ENCODE measurements at places on chromosomes 12 and 14.

- DNase-seq = no peak
These were observed 219.2 kb downstream of the TMEM121 start for GRCh38 chr14:105745433-105746123.

DNA sequence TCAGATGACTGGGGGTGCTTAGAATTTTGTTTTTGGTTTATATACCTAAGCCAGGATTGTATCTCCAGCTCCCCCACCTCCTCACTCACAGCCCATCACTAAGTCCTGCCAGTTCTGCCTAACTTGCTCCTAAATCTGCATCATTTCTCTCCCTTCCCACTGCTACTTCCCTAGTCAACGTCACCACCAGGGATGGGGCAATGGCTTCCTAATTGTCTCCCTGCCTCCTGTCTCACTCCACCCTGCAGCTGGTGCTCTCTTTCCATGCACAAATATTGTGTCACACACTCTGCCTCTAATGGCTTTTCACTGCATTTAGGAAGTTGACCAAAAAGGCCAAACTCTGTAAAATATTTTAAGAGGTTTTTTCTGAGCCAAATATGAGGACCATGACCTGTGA lies 11.5 kb downstream of the OAS2 start:
- DNase-seq = peak; percentile 33

GRCh38 chr14:88095791-88096190 lies 90.9 kb downstream of the GPR65 start:
- DNase-seq = no peak

- no peak for DNase-seq
These were observed 34.6 kb downstream of the ATF7 start for GRCh38 chr12:53591301-53592206.

DNA sequence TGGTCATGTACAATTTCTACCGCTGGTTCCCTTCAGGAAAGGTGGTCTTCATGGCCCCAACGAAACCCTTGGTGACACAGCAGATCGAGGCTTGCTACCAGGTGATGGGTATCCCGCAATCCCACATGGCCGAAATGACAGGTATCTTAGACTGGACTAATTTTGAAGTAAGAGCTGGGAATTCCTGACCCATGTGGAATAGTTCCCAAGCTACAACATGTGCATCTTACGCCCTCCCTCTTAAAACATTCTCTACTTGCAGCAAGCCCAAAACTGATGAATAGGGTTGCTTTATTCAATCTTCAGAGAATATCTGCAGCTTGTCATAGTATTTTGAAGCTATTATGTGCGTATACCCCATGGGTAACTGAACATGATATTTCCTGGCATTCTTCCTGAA lies 669 bp downstream of the FANCM start:
- no peak for DNase-seq

DNA sequence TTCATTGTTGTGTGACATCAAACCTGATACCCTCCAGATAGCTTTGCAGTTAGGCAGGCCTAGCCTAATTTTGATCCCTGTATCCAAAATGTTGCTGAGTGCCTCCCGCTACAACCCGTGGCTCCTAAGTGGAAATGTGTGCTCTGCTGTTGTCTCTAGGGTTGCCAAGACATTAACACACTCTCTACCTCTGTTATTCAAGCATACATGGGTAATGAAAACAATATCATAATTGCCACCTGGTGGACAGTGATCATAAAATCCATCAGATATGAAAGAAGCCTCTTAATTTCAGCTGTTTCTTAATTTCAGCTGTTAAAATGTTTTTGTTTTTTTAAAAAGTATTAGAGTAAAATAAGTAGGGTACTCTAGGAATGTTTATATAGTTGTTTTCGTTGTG lies 93.5 kb downstream of the PLEKHA5 start:
- no peak for DNase-seq

- DNase-seq = no peak
These were observed 2.4 kb upstream of the ADCY4 start for GRCh38 chr14:24337144-24337823.

DNA sequence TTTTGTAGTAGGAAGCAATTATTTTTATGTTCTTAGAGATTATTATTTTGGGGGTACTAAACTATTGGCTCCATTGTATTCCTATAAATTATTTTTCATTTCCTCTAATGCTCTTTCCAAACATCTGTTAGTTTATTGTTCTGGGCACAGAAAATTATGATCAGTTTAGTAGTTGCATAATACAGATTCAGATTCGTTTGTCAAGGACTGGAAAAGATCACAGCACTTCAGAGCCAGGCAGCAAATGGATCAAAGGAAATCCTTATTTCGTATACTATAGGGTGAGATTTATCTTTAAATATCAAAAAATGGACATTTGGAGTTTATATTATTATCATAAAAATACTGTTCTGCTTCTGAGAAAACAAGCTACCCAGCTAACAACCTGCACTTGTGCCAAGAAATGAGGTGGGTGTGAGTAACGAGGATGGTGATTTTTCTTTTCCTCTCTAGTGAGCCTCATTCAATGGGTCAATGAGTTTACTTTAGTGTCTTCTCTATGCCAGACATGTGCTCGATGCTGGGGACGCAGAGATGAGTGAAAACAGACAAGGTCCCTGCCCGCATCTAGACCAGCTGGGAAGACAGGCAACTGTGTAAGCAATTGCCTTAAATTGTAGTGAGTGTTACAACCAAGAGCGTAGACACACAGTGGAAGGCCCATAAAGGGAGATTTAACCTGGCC lies 208.6 kb upstream of the PLXNC1 start:
- DNase-seq = no peak

GRCh38 chr12:6358881-6359280 lies 16.5 kb downstream of the SCNN1A start:
- DNase-seq = no peak

DNA sequence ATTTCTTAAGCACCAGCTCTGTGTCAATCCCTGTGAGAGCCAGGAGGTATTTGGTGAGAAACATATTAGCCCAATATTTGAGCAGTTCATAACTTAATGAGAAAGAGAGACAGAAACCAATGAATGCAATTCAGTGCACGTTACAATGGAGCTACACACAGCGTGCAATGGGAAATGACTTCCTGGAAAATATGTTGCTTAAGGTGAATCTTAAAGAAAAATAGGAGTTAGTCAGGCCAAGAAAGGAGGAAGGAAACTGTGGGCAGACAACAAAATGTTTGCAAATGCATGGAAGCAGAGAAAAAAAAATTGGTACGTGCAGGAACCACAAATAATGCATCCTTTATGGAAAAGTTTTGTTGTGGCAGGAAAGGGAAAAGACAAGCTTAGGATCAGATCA lies 481.7 kb downstream of the BCAT1 start:
- no peak for DNase-seq

DNA sequence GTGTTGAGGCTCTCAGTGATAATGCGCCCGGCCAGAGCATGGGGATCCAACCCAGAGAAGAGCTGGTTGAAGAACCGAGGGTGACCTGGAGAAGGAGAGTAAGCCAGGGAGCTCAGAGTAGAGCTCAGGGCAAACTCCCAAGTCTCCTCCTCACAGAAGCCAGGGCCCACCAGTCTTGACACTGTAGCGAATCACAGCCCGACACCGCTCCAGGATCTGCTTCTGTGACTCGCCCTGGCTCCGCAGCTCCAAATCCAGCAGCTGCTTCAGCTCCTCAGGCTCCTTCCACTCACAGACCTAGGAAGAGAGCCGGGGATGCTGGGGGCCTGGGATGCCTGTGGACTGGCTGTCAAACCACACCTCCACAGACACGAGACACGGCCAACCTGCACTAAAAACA lies 8.2 kb upstream of the ZNF740 start:
- DNase-seq = peak; percentile 59

GRCh38 chr14:58397156-58397555 lies 1.4 kb downstream of the TOMM20L start:
- no peak for DNase-seq

DNA sequence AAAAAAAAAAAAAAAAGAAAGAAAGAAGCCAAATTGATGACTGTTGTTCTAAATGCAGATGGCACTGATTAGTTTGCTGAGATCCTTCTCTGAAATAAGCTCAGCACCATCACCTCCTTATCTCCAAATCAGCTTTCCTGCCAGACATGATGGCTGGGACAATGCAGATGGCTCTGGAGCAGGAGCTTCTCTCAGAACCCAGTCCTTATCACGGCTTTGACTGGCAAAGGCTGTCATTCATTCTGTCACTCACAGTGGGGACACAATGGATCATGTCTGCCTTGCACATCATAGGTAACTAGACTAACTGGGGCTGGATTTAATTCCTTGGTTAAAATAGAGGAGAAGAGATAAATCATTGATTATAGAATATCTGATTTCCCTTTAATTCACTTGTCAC lies 146.3 kb downstream of the PDZRN4 start:
- no peak for DNase-seq

DNA sequence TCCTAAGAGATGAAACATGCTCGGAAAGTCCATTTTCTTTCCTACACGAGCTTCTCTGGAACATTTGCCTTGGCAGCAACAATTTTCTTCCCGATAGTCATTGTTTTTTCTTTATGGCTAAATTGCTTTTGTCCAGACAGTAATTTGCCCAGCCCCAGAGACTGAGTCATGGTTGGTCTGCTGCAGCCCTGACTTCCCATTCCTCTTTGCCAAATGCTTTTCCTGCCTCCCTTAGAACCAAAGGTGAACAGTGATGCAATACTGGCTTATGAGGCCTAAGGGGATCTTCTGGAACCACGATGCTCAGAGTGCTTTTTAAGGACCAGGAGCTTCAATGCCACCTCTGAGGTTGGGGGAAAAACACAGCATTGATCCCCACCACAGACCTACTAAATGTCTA lies 1599.6 kb upstream of the TMEM132C start:
- DNase-seq = no peak

- no peak for DNase-seq
These were observed 153.2 kb downstream of the CCER1 start for GRCh38 chr12:90801776-90802175.

GRCh38 chr12:47878293-47878917 lies 26.4 kb downstream of the VDR start:
- no peak for DNase-seq

- DNase-seq = no peak
These were observed 63.5 kb downstream of the DGLUCY start for GRCh38 chr14:91177073-91178034.

DNA sequence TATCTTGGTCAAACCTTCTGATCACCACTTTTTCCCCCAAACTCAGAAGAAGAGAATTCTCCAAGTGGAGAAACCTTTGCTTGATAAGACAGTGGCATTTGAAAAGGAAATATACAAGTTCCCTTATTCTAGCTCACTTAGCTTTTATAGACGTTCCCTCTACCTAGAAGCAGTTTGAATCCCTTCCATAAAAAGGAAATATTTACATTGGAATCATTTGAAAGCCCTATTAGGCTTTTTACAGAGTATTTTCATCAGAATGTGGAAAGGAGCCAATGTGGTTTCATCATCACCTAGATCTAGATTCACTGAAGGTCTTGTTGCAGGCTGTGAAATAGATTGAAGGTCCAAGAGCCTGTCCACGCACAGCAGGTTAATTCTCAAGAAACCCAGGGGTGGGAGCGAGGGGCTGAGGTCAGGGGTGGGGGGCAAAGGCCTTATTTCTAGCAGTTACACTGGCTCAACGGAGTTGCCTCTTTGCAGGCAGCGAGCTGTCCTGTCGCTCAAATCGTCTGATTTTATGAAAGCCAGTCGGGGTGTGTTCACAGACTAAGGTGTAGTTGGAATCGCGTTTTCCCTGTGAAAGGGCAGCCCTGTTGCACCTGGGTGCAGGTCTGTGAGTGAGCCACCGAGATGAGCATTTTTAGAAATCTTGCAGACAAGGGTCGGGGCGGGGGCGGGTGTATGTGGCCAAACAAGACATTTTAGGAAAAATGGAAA lies 45.6 kb downstream of the AACS start:
- no peak for DNase-seq

GRCh38 chr12:53232646-53233461 lies 845 bp upstream of the RARG start:
- DNase-seq = no peak

DNA sequence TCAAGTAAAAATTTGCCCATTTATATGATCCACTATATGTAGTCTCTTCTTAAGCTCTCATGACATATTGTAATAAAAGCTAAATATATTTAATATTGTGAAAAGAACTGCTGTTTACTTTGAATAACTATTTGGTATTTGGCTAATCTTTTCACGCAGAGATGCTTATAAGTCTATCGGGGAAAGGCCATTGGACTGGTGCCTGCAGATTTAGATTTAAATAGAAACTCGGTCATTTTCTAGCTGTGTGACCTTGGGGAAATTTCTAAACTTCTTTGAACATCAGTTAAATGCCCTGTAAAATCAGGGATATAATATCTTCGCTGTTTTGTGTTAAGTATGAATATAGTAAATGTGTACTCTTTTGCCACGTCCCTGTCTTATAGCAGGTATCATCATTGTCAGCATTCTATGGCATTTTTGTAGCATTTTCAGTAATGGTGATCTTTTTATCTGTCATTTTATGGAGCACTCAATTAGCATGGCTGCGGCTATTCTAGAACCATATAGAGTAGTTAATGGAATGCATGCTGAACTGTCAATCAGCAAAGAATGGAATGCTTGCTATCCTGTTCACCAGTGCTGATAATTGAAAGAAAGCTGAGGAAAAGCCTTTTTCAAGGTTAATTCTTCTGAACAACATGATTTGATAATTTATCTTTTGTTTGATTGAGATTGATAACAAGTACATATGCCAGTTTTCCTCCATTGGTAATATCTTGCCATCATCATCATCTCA lies 181.2 kb downstream of the TMTC2 start:
- no peak for DNase-seq

DNA sequence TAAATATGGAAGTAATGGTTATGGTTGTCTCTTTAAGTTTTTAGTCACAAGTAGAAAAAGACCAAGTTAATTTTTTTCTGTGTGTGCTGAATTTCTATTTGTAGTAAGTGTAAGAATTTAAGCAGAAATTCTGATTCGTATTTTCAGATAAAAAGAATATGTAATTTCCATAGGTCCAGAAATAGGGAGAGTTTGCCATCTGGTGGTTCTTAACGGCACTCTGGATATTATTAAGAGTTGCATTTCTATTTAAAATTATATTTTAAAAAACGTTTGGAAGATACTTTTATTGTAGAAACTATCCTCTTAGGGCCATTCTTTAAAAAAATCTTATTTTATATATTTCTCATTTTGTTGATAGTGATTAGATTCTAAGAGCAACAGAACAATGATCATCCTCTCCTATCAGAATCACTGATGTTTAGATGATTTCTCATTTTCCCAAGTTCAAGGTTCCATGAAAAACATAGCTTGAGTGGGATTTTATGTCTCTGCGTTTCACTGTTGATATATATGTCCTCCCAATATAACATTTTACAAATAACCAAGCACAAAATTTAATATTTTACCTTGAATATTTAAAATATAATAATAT lies 88.3 kb downstream of the LRRK2 start:
- no peak for DNase-seq

DNA sequence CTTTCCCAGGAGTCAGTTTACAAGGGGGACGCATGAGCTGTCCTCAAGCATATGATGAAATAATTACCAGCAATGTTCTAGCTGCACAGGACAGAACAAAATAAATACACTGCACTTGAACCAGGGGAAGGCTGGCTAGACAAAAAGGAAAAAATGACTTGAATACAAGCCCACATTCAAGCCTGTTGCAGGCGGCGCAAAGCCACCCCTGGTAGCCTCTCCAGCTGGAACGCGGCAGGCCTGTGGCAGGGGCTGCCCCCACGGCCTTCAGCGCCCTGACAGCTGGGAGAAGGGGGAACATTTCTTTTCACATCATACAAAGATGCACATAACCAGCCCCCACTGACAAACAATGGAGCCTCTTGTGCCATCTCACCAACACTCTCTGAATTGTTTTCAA lies 57.1 kb downstream of the TRAFD1 start:
- no peak for DNase-seq
